AG08396 (cell line): ENCODE measurements at places on chromosomes 5 and 9.

GRCh38 chr5:132353486-132353995 is 16.0 kb upstream of the SLC22A5 start:
- DNase-seq = no peak

DNA sequence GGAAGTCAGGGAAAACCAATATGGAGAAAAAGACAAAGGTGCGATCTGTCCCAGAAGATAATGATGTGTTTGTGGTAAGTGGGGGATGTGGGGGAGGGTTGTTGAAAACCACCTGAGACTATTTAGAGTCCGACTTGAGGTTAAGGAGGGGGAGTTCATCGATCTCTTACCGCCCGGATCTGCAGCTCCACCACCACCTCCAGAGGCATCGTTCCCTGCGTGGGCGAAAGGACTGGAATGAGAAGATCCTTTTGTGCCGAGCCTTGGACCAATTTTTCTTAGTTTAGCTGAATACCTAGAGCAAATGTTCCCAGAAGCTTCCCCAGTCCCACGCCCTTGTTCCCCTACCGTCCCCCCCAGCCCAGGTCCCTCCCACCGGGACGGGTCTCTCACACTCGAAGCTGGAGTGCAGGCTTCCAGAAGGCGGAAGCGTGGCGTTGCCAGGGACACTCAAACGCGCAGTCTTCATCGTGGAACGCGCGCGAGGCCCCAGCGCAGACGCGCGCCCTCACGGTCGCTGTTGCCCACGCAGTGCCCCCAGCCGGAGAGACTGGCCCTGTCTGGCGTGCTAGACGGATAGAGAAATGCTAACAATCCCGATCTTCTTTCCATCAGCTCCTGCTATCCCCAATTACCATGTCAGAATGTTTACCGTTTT is at the start of gene SPATA6L:
Gene SPATA6L (minus strand): TSS at position 439 of the 658 bp plus-strand sequence. CDS start 230 bp downstream, at position 209.
- peak; percentile 61 for DNase-seq

- DNase-seq = peak; percentile 80
Observed at GRCh38 chr5:139985733-139986132, 57.4 kb downstream of the NRG2 start.

DNA sequence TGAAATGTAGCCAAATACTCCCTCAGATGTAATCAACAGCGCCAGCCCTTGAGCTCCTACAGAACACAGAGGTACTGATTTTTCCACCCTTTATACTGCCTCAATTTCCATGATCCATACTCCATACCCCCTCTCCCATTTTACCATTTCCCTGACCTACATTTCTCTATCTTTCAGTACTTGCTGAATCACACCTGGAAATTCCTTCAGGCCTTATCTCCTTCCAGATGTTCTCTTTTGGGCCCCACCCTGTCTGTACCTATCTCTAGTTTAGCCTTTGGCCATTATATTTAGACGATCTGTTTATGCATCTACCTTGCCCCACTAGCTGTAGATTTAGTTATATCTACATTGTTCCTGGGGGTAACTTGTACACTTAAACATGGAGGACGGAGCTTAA is 5.5 kb downstream of the NIM1K start:
- no peak for DNase-seq

GRCh38 chr5:93580063-93580926 is 724 bp downstream of the NR2F1-AS1 start:
- DNase-seq = no peak

GRCh38 chr5:16809010-16809394 is 127.1 kb downstream of the MYO10 start:
- no peak for DNase-seq

DNA sequence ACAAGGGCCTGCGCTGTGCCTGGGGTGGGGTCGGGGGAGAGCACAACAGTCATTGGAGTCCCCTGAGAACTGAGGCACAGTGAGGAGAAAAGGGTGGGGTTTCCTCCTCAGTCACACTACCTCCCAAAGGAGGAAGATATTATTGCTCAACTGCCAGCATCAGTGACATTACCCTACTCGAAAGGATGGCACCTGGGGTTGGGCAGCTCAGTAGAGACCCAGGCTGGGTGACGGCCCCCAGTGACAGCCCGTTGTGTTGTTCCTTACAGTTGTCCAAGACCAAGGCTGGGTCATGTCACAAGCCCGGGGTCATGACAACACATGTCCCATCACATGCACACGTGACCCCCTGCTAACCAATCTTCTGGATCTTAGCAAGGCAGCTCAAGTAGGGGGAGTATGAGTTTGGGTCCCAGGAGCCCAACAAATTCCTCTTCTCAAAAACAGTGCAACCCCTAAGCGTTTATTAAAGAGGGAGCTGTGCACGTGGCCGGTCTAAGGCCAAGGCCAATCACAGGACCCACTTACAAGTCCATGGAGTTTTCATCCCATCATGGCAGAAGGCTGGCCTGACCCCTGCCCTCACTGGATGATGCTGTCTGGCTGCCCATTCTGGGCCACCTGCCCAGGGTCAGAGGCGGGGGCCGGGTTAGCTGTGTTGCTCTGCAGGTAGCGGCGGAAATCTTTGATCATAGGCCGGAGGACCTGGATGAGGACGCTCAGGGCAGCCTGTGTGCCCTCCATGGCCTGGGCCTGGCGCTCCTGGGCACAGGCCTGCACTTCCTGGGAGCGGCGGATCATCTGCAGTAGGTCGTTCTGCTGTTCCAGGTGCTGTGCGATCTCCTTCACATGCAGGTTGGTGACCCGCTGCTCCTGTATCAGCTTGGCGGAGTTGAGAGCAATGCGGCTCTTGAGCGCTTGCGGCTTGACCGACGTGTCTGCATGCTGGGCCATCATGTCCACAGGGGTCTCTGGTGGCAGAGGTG is 4.0 kb downstream of the NAIF1 start:
- DNase-seq = no peak

DNA sequence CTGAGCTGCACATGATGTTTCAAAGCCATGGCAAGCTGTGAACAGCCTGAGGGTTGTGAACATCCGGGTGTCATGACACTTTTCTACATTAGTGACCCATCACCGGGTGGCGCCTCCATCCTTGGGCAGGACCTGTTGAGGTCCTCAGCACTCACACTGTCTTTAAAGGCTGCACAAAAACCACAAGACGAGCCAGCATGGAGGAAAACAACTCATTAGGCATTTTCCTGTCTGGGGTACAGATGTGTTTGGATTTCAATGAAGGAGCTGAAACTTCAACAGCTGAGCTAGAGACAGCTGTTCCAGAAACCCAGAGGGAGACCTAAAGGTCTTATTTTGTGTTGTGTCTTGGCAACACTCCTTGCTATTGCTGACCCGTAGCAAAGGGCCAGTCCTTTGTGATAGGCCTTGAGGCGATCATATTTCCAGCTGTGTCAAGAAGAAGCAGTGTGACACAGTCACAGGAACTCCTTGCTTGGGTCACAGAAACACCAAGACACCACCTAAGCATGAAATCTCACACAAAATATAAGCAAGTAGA is 151.8 kb upstream of the VLDLR start:
- DNase-seq = no peak

DNA sequence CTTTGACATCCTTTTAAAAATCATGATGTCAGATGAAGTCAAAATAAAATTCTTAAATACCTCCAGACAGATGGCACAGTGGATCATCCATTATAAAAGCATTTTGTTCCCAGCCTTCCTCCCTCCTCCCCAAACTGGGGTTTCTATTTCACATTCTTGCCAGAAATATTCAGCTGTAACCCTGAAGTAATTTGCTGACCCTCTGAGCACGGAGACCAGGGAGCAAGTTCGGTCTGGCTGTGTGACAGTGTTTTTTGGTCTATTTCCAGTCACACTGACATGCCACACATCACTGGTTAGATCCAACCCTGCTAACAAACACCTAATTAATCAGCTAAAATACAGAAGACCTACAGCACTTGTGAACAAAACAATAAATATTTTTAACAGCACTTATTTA is 126.2 kb upstream of the DMRT1 start:
- DNase-seq = no peak

DNA sequence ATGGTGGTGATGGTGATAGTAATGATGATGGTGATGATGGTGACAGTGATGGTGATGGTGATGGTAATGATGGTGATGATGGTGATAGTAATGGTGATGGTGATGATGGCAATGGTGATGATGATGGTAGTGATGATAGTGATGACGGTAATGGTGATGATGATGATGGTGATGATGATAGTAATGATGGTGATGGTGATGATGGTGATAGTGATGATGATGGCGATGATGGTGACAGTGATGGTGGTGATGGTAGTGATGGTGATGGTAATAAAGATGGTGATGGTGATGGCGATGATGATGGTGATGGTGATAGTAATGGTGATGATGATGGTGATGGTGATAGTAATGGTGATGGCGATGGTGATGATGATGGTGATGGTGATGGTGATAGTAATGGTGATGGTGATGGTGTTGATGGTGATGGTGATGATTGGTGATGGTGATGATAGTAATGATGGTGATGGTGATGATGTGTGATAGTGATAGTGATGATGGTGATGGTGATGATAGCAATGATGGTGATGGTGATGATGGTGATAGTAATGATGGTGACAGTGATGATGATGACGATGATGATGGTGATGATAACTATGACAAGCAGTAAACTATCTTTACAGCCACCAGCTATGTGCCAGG is 38.6 kb downstream of the PHF2 start:
- DNase-seq = no peak
